Bone marrow (tissue), 2 donors: ENCODE measurements at places on chromosomes 6 and 20.

GRCh38 chr6:112659912-112660311 lies 312.8 kb downstream of the RFPL4B start:
- no peak for DNase-seq

DNA sequence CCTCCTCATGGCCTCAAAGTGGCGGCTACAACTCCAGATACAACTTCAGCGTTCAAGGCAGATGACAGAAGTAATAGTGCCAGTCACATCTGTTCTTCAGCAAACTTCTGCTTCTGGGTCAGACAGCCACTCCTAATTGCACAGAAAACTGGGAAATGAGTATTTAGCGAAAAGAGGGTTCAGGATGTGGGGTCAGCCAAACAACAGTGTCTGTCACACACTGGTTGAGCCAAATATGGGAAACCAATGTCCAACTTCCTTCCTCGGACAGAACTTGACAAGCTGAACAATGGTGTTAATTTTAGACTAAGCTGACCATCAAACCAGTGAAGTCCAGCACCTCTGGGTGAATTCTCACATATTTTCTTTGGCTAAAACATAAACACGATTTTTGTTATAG lies 22.1 kb downstream of the NUDT3 start:
- DNase-seq = no peak

DNA sequence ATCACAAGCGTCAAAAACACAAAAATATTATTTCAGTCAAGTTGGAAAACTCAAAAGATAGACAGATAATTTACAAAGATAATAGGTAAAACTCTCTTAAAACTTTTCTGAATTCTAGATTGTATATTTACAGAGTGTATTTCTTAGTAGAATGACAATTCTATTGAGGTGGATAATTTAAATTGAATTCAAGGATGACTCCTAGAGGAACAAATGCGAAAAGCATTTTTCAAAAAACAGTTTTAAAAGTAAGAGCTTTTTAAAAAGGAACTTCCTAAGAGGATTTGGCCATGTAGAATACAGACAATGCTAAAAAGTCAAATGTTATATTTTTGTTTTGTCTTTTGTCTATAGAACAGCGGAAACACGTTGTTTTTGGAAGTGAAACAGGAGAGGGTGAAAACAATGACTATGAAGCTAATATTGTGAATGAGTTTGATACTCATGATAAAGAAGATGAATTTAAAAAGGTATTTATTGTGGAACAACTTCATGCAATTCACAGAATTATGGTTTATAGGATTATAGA lies 90.1 kb downstream of the DNAH8 start:
- no peak for DNase-seq

- DNase-seq = no peak
These were observed 78.3 kb downstream of the PHIP start for GRCh38 chr6:78999737-79000136.

DNA sequence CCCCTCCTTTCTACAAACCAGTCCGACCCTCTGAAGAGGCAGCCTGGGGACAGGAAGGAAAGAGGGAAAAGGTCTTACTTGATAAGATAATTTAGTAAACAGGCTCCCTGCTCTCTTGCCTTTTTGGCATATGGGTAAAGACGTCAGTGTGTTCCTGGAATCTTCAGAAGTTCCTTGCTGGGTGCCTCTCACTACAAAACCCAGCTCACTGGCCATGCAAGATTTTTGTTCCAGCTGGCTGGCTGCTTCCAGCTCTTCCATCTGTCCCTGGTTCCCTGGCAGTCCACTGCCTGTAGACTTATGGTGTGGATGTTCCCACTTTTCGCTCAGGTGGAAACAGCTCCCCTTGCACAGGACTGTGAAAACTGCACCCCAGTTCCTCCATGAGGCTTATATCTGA lies 57.4 kb downstream of the MOCS1 start:
- DNase-seq = no peak

DNA sequence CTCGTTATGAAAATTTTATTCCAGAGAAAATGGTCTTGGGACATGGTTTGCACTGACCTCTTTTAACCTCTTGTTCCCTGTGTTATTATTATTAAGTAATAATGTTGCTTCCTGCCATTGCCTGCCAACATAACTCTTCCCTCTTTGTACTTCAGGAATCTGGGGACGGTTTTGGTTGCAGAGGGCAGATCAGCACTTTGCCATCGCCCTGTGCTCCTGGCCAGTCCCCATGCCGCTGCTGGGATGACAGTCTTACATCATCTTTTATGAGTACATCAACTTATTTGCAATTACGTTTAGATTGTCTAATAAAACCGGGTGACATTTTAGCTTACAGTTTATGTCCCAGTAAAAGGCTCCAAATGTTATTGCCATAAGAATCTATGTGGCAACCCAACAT lies 157.2 kb downstream of the CDH26 start:
- DNase-seq = no peak
